ENCODE measurements at places on chromosomes 7 and 10.

DNA sequence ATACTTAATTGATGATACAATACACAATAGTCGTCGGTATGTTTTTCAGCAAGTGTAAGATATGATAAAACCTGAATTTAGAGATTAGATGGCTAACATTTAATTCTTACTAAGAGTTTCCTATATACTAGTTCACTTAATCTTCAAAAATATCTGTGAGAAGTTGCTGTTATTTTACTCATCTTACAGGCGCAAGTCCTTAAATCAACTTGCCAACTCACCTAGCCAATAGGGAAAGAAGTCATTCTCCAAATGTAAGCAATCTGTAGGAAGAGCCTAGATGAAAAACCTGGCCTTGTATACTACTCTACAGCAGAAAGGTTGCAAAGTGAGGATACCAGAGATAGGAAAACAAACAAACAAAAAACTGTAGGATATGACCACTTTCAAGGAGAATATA is 10.6 kb downstream of the CD36 start:
- no peak for DNase-seq

DNA sequence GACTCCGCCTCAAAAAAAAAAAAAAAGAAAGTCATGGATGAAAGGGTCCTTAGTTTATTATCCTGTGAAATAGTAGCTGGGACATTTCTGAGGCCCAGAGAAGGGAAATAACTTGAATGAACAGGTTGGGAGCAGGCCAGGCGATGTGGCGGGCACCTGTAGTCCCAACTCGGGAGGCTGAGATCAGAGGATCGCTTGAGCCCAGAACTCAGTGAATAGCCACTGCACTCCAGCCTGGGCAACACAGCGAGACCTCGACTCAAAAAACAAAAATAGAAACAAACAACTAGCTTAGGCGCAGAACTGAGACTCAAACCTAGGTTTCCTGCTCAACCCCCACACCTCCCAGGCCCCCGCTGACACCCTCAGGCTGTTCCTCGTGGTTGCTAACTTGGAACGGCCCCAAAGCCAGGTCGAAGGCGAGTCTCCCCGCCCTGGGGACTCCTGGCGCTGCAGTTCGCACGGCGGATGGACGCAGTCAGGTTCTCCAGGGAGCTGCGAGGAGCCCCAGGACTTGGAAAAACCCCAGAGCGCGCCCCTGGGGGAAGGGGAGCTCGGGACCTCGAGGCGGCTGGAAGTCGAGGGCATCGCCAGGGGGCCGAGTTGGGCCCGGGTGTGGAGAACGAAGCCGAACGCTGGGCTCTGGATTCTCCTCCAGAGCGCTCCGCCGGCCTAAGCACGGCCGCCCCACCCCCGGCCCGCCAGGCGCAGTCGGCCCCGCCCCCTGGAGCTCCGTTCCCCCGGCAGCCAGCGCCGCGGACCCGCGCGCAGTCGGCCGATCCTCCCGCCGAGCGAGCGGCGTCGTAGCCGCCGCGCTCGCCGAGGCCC is at the start of gene STOX1:
STOX1 (plus strand) TSS at position 768 of the 828 bp plus-strand sequence. CDS start 93 bp downstream, outside the sequence.
- peak; percentile 86 for DNase-seq

DNA sequence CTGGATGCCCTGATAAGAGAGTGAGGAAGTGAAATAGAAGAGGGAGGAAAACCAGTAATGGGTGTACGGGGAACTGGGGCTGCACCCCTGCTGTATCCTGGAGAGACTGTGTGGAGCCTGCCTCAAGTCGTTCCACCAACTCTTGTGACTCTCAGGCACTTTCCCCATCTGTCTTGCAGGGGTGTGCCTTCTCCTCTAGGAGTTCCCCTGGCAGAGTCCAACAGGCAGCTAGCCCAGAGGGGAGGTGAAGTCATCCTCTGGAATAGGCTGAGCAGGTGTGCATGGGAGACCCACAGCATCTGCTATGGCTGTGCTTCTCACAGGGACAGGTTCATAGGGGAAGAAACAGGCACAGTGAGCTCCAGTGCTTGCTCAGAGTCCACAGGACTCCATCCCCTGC is 46.8 kb downstream of the WIPF3 start:
- DNase-seq = no peak

DNA sequence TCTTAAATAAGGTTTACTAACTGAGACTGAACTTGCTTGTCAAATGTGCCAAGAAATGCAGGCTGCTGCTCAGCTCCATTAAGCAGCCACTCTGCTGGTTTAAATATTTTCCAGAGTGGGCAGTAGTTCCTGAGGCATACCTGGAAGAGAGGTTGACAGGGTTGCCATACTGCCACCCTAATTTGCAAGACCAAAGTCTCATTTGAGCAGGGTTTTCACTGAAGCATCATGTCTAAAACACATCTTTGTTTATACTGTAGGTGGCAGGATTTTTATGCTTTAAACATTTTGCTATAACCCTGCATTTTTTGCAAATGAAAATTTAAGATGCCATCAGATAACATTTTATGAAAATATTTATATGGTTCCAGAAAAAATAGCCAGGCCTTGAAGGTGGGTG is 618.0 kb upstream of the LRRTM3 start:
- peak; percentile 6 for DNase-seq

DNA sequence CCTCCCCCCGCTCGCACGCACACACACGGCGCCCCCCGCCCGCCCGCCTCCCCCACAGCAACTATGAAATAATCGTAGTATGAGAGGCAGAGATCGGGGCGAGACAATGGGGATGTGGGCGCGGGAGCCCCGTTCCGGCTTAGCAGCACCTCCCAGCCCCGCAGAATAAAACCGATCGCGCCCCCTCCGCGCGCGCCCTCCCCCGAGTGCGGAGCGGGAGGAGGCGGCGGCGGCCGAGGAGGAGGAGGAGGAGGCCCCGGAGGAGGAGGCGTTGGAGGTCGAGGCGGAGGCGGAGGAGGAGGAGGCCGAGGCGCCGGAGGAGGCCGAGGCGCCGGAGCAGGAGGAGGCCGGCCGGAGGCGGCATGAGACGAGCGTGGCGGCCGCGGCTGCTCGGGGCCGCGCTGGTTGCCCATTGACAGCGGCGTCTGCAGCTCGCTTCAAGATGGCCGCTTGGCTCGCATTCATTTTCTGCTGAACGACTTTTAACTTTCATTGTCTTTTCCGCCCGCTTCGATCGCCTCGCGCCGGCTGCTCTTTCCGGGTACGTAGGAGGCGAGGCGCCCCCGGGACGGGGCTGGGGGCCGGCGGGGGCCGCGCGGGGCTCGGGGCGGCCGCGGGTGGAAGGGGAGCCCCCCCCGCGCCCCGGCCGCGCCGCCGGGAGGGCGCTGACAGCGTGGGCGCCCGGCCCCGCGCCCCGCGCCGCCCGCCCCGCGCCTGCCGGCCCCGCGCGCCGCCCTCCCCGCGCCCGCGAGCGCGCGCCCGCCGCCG is 441 bp downstream of the BMI1 start:
- peak; percentile 87 for DNase-seq

GRCh38 chr7:30974605-30975255 is 11.0 kb downstream of the GHRHR start:
- peak; percentile 88 for DNase-seq

- no peak for DNase-seq
Measured at GRCh38 chr10:68578974-68579373, 18.8 kb downstream of the TET1 start.

DNA sequence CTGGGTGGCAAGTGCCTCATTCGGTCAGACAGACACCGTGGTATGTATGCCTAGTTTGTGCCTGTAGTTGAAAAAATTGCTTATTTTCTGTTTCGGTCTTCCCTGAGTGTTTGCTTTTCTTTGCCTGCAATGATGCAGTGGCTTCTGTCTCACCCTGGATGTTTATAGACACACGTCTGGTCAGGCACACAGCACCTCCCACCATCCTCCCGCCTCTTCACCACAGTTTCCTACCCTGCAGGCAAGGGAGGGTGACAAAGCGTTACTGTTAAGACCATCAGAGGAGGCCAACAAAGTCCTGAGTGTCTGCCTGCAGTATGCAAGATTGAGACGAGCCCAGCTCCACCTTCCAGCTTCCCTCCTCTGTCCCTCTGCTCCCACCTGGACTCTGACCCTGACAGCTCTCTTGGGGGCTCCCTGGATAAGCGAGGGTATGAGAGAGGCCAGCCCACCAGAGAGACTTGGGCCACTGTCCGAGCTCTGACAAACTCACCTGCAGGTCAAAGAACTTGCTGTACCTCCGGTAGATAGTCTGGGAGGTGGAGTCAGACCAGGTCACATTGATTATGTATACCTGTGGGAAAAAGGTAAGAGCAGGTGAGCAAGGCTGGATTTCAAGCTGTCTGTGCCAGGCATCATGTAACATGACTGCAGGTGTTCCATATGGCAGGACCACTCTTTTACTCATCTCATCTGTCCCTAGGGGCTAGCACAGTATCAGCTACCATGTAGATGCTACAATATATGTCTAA is 54.4 kb downstream of the SH3PXD2A start:
- no peak for DNase-seq

DNA sequence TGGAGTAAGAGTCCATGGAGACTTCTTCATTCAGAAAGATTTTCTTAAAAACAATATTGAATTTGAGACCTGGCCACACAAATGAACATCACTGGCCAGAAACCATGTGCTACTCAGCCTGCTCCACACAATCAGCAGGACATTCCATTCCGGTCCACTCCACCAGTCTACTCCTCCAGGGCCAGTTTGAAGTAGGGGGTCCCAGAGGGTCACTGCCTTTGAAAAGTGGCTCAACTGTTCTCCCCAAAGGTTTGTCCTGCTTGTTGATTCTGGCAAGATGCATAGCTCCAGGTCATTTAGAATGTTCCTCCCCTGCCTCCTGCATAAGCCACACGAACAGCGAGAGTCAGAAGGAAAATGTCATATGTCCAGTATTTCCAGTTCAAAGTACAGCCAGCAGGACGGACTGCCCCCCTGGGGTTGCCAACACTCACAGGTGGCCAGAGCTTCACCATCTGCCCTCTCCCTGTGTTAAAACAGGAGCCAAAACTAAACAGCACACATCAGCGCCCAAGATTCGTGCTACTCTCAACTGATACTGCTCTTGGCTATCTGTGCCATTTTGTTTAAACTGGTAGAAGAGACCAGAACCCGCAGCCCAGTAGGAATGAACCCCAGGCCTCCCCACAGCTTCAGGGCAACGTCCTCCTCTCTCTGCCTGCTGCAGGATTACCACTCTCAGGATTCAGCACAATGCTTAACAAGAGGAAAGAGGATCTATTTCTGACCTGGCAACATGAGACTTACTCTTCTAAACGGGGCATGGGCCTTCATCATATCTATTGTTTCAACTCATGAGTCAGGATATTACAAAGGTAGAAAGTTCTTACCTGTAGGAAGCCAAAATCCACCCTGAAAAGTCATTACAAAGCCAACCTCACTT is 11.3 kb downstream of the GRB10 start:
- DNase-seq = no peak

- DNase-seq = peak; percentile 71
Measured at GRCh38 chr7:116500078-116500853, 728 bp downstream of the CAV2 start.
